ENCODE measurements at places on chromosomes 12 and 14.

DNA sequence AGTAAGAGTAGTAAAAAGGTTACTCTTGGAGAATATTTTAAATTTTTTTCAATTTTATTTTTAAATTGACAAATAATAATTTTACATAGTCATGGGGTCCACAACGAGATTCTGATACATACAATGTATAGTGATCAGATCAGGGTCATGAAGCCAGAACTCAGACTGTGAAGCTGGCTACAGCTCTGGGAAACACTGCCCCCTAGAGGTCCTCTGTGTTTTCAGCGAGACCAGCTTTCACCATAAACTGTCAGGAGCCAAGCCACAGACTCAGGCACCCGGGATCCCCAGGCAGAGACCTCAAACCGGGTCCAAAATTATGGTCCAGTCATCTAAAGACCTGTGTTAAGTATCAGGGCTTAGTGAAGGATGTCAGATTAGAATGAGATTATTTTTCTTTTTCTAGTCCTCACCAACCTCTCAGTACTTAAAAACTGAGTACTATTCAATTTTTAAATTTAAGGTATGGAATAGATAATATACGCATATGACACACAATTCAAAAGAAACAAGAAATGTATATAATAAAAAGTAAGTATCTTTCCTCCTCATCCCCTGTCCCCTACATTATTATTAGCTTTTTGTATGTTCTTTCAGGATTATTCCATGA is 397.1 kb downstream of the MDGA2 start:
- no peak for DNase-seq

DNA sequence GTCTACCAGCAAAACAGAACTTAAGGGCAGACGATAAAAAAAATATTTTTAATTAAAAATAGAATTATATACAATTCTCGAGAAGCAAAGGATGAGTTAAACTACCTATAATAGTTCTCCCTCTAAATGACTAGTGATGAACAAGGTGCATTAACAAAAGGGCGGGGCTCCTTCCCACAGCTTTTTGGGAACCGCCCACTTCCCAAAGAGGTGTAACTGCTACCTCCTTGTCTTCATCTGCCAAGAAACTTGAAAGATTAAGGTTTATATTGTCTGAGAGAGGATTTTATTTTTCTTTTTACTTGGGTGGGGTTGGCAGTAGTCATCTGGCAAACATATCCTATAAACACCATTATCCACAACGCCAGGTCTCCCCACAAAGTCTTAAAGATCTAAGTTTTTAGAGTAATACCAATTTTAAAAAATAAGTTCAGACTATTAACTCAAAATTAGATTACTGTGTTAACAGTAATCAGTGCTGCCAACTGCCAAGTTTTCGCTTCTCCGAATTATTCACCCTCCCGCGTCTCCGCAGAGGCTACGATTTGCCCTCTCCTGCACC is 938 bp downstream of the RALGAPA1 start:
- no peak for DNase-seq

DNA sequence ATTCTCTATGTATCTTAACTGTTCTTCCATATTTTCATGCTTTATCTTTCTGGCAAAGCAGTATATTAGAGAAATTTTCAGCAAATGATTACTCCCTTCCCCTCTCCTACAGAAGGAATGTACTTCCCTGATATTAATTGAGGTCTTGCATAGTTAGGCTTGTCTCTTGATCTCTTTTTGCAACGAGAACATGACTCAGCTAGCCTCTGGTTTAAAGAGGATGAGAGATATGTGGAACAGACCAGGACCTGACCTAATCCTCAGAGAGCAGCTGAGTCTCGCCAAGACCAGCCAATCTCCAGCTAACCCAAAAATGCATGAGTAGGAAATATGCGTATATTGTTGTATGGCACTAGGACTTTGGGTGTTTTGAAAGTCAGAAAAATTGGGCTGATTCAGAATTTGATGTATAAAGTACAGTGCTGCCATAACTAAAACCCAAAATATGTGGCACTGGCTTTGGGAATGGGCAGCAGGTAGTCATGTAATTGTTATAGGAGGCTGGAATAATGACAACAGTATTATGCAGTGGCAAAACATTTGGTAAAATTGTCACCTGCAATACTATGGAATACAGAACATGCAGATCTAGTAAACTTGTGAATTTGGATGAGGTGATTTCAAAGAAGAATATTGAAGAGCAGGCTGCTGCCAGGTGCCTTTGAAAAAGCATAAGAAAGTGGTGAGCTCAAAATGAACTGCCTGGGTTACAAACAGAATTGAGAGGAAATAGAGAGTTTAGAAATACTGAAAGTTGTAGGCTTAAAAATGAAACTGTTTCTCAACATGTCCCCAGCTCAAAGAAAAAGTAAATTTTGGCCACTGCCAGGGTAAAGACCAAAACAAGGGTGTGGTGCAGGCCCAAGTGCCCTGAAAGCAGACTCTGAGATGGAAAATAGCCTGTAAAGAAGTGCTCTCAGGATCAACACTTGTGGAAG is 9.3 kb upstream of the USP15 start:
- DNase-seq = no peak

- peak; percentile 88 for DNase-seq
Measured at GRCh38 chr12:92745856-92746550, 43.2 kb downstream of the PLEKHG7 start.

DNA sequence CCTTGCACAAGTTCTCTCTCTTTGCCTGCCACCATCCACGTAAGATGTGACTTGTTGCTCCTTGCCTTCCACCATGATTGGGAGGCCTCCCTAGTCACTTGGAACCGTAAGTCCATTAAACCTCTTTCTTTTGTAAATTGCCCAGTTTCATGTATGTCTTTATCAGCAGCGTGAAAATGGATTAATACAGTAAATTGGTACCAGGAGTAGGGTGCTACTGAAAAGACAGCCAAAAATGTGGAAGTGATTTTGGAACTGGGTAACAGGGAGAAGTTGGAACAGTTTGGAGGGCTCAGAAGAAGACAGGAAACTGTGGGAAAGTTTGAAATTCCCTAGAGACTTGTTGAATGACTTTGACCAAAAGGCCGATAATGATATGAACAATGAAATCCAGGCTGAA is 27.9 kb downstream of the STYK1 start:
- DNase-seq = no peak

GRCh38 chr14:61502459-61503093 is 181.2 kb downstream of the PRKCH start:
- DNase-seq = no peak

DNA sequence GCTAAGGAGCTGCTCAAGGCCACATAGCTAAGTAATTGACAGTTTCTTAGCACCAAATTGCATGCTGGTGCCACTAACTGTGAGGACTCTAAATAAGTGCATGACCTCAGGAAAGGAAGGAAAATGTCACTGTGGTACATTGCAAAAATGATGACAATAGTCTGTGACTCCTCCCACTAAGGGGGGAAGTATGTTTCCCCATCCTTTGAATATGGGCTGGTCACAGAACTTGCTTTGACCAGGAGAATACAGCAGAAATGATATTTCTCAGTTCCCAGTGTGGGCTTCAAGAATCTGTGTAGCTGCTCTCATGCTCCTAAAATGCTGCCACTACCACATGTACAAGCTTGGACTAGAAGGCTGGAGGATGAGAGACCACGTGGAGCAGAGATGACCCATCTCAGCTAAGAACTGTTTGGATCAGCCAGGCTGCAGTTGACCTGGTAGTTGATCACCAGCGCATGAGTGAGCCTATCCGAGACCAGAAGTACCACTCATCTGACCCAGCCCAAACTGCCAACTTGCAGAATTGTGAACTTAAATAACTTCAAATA is 42.2 kb upstream of the NOS1 start:
- no peak for DNase-seq

- no peak for DNase-seq
Measured at GRCh38 chr14:83164016-83164415, 1630.4 kb upstream of the SEL1L start.

GRCh38 chr12:83121897-83122622 is 435.4 kb downstream of the TMTC2 start:
- no peak for DNase-seq

DNA sequence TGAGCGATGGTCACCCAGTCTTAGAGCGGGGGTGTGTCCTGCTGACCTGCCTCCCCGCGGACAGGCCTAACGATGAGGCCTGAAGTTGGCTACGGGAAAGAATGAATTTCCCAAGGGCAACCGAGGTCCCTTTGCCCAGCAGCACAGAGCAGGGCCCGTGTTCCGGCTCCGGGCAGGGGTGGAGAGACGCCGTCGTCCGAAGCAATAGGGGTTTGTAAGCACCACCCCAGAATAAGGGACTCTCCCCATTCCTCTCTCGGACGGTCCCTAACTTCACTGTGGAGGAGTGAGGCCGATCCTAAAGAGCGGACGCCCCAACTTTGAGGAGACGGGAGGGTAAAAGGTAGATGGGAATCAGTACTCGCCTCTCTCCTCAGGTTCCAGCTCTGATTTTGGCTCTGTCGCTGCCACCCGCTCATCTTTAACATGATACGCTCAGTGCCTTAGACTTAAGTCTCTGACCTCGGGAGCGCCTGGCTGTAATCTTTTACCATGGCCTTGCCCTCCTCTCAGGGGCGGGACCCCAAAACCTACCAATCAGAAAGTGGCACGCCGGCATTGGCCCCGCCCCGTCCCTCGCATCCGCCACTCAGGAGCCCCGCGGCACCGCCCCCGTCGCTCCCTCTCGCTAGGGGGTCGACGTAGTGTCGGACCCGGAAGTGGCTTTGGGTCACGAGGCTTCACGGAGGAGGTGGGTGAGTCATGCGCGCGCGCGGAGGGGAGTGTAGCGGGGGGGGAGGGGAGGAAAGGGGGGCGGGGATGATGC is at the start of gene DDIT3:
DDIT3 (minus strand) TSS at position 462 of the 766 bp plus-strand sequence. CDS start 3,108 bp downstream, outside the sequence.
- peak; percentile 99 for DNase-seq

DNA sequence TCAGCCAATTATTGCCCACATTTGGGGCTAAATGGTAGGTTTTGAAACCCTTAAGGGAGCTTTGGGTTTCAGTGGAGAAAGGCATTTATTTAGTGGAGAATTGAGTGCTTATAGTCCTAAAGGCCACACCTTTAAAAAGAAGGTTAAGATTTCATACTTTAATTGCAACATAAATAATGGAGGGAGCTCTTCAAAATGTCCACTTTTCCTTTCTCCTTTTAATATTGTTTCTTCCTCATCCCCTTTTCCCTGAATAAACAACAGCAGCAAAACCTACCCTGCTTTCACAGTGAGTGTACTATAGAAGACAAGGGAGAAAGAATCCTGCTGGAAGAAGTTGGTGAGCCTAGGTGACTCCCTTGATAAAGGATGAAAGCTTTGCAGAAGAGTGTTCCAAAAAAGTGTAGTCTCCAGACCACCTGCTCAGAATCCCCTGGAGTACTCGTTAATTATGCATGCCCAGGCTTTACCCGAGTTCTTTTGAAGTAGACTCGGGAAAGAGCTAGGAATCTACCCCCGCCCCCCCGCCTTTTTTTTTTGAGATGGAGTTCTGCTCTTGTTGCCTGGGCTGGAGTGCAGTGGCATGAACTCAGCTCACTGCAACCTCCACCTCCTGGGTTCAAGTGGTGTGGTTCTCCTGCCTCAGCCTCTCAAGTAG is 11.5 kb upstream of the EID3 start:
- no peak for DNase-seq

Measured in RWPE2 (cell line).